ENCODE measurements at places on chromosomes 12 and 14. TPM values are rescaled to one million over a fixed set of nuclear protein-coding genes. Genes with fewer than 3 reads are reported as not detected.

DNA sequence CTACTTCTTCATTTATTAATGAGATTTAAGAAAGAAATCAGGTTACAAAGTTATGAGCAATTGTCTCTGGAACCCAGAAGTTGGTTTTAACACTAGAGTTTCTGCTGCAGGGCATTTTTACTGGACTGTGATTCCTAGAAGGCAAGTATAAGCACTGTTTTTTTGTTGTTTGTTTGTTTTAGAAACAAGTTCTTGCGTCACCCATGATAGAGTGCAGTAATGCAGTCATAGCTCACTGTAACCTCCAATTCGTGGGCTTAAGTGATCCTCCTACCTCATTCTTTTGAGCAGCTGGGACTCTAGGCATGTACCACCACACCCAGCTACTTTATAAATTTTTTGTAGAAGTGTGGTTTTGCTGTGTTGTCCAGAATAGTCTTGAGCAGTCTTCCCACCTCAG, 25.6 kb downstream of the RAP1B start:
- no peak for DNase-seq

KRT71 gene
- total RNA-seq, result not detected

DEGS2 gene
- 0.73 TPM for total RNA-seq

DNA sequence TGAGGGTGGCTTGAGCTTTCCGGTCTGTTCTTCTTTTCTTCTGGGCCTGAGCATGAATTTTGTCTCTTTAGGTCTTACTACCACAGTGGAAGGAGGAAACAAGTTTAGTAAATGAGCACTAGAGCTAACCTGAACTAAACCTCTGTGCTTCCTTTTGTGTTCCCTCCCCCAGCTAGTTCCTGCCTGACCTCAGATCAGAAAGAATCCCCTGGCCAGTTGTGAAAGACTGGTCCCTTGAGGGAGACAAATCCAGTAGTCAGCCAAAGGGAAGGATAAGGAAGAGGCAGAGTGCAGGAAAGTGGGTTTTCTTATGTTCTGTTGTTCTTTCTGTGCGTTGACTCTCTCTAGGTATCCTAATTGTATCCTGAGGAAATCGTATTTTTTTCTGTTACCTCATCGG, 17.5 kb downstream of the ZNF664 start:
- no peak for DNase-seq

ACSM4 gene
- total RNA-seq, result not detected

DNA sequence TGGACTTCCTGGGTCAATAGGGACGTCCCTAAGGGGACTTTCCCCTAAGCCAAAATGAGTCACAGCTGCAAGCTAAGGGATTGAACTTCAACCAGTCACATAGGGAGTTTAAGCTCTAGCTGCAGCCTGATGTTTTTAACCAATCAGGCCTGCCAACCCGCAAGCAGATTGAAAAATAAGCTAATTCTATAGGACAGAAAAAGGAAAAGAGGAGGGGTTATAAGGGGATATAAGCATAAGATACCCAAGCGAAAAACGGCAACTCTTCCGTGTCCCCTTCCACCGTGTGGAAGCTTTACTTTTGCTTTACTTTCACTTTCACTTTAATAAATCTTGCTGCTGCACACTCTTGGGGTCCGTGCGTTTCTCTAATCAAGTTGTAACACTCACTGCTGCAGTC, 24.4 kb downstream of the ATP23 start:
- DNase-seq, result no peak

WNT5B gene
- 10.1 TPM for total RNA-seq

GRCh38 chr12:110555577-110556406, 27.3 kb downstream of the PPTC7 start:
- DNase-seq, result no peak
